Activated effector memory CD4-positive, alpha-beta T cell treated with Interleukin-2 at 50 U/mL for 16 hours (primary cell): ENCODE measurements at places on chromosomes 3 and 15.

DNA sequence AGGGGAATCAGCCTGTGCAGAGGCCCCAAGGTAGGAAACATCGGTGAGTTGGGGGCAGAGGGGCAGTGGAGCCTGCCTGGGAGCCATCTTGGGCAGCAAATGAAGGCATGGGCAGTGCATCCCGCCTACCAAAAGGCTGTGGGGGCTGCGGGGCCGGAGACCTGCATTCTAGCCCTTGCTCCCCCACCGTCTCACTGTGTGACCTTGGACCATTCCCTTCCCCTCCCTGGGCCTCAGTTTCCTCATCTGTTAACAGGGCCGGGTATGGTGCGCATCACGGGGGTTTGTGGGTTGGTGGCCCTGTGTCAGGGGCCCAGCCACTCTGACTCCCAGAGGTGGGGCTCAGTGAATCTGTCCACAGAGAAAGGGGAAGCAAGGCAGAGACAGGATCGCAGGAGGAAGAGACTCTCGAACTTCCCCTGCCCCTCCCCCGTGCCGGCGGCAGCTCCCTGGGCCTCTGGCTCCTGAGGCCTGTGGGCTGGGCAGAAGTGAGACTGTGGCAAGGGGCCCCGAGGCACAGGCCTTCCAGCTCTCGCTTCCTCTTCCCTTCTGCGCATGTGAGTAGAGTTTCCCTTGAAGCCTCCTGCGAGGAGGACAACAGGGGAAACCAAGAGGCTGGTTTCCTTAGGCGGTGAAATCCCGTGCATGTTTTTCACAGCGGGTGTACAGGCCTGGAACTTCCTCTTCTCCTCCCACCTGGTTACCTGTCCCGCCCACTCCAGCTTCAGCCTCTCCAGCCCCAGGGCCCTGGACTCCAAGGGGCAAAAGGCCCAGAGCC, 42.9 kb downstream of the IDH2 start:
- peak; percentile 57 for DNase-seq

- no peak for DNase-seq
Measured at GRCh38 chr3:17489139-17489538, 253.3 kb downstream of the TBC1D5 start.

GRCh38 chr3:31695280-31696008, 162.7 kb downstream of the STT3B start:
- DNase-seq, result no peak

GRCh38 chr3:129697229-129697969, 90.9 kb upstream of the PLXND1 start:
- no peak for DNase-seq

- no peak for DNase-seq
Measured at GRCh38 chr3:172199850-172200369, 160.5 kb downstream of the FNDC3B start.

- DNase-seq, result no peak
Measured at GRCh38 chr15:59931646-59932261, 72.4 kb upstream of the FOXB1 start.

- DNase-seq, result no peak
Measured at GRCh38 chr3:122727294-122727693, 46.7 kb downstream of the PARP14 start.

DNA sequence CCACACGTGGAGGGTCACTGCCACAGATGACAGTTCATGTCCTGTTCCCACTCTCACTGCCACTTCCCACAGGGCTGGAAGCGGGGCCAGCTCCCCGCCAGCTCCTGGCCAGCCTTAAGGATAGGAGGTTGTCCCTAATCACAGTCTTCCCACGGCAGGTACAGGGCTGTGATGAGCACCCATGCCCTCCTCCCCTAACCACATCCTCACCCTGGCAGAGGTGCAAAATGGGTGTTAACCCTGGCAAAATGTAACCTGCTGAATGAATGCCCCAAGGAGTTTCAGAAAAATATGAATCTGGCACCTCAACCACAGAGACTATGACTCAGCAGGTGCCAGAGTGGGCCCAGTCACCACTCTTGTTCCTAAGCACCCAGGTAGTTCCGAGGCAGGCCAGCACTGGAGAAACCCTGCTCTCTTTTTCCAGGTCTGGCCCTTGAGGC, 185.1 kb upstream of the TPM1 start:
- DNase-seq, result no peak

- no peak for DNase-seq
Measured at GRCh38 chr3:42214565-42215283, 51.3 kb downstream of the CCK start.

- no peak for DNase-seq
Measured at GRCh38 chr3:32614956-32615355, 44.3 kb upstream of the DYNC1LI1 start.

DNA sequence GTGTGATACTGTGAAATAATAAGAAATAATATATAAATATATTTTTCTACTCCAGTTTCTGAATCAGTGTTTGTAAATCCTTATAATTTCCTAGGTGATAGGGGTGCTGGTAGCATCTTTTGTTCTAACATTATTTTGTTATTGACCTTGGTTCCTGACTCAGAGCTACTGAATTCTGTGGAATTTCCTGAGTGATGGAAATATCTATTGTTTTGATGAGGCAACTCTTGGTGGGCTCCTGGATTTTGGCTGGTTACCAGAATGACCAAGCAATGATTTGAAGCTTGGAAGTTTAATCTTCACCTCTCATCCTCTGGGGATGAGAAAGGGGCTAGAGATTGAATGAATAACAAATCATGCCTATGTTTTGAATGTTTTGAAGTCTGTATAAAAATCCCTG, 377.3 kb downstream of the LPP start:
- DNase-seq, result no peak

DNA sequence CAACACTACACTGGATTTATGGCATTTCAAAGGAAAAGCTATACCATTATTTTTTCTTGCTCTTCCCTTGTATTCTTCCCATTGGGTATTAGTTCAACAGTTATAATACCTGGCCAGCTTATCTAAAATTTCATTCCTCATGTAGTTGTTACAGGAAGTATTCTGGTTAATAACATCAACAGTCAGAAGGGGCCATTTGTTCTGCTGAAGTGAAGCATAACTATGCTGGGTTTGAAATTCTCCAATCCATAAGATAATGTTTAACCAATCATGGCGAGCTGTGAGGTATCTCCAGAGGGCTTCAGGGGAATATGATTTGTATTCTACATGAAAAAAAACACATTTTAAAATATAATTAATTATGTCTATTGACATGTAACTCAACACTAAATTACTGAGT, 43.4 kb downstream of the SPG11 start:
- no peak for DNase-seq
